ENCODE measurements at places on chromosomes 6 and 20.
A peak's percentile ranks its signal among the peaks of the same experiment; 100 is the strongest.

GRCh38 chr20:4029505-4030467 is 14.4 kb upstream of the RNF24 start:
- DNase-seq: no peak

- no peak for DNase-seq
Observed at GRCh38 chr6:75085931-75086635, 119.8 kb downstream of the COL12A1 start.

DNA sequence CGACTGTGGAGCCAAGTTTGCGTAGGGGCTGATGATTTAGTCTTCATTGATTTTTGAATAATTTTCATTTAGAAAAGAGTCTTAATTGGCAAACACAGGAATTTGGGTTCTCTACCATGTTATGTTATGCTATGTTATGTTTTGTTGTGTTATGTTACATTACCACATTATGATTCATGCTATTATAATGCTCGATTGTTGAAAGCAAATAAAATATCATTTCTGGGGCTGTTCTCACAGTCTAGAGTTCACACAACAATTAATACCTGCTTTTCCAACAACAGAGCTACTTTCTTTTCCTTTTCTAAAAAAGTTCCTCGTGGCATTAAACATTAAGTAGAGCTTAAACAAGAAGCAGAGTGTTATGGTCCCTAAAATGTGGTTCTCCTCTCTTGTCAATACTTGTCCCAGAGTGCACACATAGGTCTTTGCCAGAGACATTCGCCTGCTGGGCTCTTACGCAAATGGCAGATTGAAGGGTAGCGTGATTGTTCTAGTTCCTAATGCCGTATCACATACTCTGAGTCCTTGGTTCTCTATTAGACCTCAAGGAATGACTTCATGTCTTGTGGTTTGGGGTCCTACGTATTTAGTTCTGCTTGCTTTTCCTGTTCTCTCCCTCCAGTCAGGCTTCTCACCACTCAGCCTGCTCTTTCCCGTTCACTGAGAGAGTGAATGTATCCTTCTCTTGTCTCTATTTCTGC is 370.3 kb downstream of the CD109 start:
- no peak for DNase-seq

- DNase-seq: no peak
Observed at GRCh38 chr6:132687306-132687705, 26.5 kb downstream of the VNN1 start.

GRCh38 chr6:44527181-44527580 is 139.7 kb downstream of the CDC5L start:
- no peak for DNase-seq

- DNase-seq: peak; percentile 73
Observed at GRCh38 chr6:96391776-96392360, 129.7 kb upstream of the UFL1 start.
